ENCODE measurements at places on chromosomes 6 and 20.

GRCh38 chr6:135346747-135347146 is 150.8 kb downstream of the AHI1 start:
- DNase-seq: no peak

DNA sequence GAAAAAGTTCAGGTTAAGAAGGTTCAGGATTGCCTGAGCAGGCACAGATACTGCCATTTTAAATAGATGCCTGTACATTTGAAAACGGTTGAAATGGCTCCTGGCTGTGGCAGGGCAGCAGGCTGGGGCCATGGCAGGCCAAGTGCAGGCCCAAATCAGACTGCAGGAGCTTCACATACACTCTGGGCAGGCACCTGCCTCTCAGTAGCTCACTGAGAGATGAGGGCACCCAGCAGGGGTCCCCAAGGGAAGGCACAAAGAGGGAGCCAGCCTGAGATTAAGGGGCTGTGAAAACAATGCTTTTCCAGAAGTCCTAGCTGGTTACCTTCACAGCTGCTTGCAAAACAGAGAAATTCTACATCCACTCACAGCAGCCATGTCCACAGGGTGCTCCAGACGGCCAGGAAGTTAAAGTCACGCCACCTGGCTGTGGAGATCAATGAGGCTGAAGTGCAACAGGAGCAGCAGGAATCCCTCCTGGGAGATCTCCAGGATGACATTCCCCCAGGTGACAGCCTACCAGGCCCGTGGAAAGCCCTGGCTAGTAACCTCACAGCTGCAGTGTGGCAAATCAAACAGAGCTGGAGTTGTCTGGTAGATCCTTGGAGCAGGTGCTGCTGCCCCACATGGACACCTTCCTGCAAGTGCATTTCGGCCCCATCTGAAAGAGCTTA is 6.2 kb upstream of the RAET1E start:
- no peak for DNase-seq

DNA sequence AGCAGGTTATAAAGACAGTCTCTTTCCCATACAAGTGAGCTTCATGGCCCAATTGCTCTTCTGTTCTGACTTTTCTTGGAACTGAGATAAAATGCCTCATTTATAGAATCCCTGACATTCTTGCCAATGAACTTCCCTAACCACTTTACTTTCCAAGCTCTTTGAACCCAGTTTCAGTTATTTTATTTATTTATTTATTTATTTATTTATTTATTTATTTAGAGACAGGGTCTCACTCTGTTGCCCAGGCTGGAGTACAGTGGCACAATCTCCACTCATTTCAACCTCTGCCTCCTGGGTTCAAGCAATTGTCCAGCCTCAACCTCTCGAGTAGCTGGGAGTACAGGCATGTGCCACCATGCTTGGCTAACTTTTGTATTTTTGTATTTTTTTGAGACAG is 138.5 kb upstream of the ZNF184 start:
- no peak for DNase-seq

DNA sequence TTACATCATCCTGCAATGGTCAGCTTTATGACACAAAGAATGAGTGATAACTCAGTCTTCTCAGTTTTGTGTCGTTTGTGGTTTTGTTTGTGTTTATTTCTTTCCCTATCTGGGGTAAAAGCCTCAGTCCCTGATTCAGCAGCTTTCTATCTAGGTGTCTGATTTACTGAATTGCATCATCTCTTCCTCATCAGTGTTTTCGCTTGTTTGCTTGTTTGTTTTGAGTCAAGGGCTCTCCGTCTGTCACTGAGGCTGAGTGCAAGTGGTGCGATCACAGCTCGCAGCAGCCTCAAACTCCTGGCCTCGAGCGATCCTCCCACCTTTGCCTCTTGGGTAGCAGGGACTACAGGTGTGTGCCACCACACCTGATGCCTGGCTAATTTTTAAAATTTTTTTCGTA is 548.9 kb downstream of the PRKN start:
- DNase-seq: no peak

- no peak for DNase-seq
Measured at GRCh38 chr6:44662461-44663121, 275.1 kb downstream of the CDC5L start.

- DNase-seq: peak; percentile 80
Measured at GRCh38 chr20:19964289-19965265, 52.6 kb upstream of the NAA20 start.

DNA sequence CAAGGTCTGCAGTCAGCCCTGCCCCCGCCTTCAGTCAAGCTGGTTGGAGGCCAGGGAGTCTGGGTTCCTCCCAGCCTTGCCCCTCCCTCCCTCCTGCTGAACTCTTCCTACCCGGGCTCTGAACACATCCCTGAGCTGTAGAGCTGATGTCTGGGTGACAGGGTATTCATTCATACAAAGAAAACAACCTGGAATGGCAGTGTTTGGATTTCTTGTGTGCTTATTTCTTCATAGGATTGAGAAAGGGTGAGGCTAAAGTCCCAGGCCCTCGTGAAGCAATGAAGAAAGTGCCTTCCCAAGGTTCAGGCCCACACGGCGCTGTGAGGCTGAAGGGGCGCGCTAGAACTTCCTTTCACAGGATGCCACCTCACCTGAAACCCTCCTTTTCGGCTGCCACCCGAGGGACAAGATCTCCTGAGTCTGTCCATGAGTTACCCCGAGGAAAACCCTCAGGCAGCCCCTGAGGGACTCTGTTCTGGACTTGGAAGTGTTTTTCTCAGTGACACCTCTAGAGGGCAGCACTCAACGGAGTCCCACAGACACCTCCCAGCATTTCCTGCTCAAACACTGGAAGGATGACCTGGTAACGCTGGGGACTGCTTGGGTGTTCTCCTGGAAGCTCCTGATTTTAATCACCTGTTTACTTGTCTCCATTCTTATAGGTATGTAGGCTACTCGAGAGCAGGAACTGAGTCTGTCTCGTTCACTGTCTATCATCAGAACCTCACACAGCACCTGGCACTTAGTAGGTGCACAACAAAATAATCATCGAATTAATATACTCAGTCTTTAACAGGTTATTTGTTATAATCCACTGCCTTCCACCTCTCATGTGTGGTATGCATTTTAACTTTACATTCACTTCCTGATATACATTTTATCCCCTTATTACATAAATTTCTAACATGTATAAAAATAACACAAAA is 11.8 kb upstream of the GSTA1 start:
- no peak for DNase-seq

DNA sequence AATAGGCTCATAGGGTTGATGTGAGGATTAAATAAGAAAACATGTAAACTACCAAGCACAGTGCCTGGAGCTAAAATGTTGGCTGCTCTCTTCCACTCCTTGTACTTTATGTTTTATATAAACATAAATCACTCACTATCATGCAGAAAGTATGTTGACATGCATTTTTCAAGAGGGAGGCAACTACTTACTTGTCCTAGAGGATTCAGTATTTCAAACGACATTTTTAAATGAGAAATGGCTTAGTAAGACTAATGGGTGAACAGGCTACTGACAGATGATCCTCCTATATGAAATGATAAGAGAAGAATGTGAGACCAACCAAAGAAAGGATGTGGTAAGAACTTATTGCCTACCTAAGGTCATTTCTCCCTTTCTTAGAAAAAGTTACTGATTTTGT is 21.0 kb downstream of the LATS1 start:
- DNase-seq: no peak

DNA sequence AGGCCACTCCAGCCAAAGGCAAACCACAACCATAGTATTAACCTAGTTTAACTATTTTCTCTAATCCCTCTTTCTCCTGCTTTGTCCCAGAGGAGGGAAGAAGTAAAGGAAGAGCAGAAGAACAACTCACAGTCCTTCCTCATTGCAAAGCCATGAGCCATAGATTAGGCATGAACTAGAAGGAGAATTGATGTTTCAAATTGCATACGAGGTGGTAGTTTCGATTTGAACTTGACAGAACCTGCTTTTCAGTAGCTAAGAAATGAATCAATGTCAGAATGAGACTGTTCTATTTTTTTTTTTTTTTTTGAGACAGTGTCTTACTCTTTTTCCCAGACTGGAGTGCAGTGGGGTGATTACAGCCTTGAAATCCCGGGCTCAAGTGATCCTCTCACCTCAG is 48.3 kb downstream of the PROKR2 start:
- DNase-seq: no peak

DNA sequence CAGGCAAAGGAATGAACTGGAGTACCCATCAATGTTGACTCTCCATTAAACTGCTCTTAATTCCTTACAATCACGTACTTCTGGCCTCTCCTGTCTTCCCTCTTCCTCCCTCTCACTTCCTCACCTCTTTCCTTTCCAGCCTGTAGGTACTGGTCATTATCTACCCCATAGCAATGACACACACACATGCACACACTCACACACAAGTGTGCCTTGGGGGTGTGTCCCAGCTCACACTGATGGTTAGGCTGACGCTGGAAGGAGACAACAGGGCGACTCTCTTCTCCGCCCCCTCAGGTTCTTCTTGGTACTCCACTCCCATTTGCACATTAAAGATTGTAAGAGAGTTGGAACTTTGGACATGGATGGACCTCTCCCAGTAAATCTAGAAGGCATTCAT is 14.0 kb upstream of the SERPINB9 start:
- DNase-seq: no peak

- DNase-seq: no peak
Measured at GRCh38 chr6:169626649-169627048, 75.2 kb downstream of the WDR27 start.

GRCh38 chr6:159229651-159230051 is 60.5 kb downstream of the FNDC1 start:
- no peak for DNase-seq

DNA sequence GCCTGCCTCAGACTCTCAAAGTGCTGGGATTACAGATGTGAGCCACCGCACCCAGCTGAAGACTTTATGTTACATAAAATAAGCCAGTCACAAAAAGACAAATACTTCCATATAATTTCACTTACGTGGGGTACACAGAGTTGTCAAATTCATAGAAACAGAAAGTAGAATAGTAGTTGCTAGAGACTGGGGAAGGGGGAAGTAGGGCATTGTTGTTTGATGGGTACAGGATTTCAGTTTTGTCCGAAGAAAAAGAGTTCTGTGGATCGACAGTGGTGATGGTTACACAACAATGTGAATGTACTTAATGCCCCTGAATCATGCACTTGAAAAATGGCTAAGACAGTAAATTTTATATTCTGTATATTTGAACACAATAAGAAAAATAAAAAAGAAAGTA is 41.6 kb upstream of the ANKEF1 start:
- DNase-seq: no peak

DNA sequence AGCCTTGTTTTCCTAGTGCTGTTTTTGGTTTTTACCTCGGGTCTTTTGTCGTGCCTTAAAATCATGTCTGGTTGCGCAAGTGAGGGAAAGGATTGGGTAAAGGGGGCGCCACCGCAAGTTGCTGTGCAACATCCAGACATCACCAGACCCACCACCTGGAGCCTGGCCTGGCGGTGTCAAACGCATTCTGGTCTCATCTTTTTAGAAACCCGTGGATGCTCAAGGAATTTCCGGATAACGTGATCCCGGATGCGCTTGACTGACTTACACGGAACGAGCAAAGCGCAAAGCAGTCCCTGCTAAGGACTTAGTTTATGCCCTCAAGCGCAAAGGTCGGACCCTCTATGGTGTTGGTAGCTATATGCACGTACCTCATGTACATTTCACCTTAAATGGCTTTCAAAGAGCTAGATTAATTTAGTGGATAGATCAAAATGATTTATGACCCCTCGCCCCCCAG is 105.2 kb downstream of the OR2B2 start:
- no peak for DNase-seq

DNA sequence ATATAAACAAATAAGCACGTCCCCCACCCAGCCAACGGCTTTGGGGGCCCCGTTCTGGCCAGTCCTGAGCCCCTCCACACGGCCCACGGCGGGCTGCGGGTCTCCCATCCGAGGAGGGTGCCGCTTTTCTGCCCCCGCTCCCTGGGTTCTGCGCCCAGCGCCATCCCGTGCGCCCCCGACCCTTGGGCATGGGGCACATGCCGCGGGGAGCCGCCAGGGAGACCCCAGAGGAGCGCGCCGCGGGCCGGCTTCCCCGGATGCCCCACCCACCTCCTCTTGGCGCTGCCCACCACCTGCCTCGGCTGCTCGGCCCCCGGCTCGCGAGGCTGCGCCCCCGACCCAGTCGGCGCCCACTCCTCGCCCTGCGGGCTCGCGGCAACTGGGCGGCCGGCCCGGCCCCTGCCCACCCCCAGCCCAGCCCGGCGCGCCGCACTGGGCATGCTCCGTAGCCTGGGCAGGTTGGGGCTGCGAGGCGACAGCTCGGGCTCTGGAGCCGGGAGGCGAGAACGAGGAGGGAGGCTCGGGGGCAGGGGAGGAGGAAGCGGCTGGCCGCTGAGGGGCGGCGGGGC is 570 bp upstream of the PLCB4 start:
- no peak for DNase-seq

DNA sequence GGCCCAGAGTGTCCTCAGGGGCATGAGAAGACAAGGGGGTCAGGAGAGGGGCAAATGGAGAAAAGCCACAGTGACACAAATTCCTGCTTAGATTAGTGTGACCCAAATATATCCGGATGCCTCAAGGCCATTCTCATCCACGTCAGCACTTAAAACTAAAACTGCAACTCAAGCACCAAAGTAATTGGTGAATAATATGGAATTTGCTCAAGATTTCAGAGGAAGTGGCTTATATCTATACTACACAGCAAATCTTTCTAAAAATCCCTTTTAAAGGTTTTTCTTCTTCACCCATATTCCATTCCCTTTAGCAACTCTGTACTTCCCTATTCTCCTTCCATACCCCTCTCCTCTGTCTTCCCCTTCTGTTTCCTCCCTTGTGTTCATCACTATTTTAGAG is 15.2 kb downstream of the DEF6 start:
- no peak for DNase-seq

- DNase-seq: no peak
Measured at GRCh38 chr6:33521489-33522091, 58.5 kb downstream of the BAK1 start.

- peak; percentile 87 for DNase-seq
Measured at GRCh38 chr6:132995432-132995831, 181.1 kb downstream of the RPS12 start.

- DNase-seq: no peak
Measured at GRCh38 chr6:169271158-169271876, 17.7 kb upstream of the THBS2 start.

GRCh38 chr6:28643017-28643740 is 117.5 kb downstream of the GPX5 start:
- DNase-seq: no peak

GRCh38 chr6:308768-309167 is 16.5 kb downstream of the DUSP22 start:
- DNase-seq: no peak

GRCh38 chr6:136599329-136600011 is 49.2 kb upstream of the MAP7 start:
- DNase-seq: peak; percentile 23

DNA sequence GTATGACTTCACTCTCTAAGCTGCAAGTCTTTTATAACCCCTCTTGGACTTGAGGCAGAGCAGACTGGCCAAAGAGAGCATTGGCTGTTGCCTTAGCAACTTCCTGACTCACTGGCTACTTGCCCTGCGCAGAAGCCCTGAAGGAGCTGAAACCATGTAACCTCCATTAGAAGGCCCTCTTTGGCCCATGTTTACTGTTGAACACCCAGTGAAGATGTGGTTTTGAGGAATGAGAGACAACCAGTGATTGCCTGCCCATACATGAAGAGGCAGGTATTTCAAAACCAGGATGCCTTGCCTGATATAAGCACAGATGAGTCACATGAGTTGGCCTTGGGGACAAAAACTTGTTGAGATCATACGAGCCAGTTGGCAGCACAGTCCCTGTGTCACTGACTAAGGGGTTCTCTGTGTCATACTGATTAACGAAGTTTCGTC is 182.5 kb downstream of the EDN1 start:
- DNase-seq: peak; percentile 72

Data from gastrocnemius medialis (tissue), 4 donors.